ENCODE measurements at places on chromosomes 5 and 9.

DNA sequence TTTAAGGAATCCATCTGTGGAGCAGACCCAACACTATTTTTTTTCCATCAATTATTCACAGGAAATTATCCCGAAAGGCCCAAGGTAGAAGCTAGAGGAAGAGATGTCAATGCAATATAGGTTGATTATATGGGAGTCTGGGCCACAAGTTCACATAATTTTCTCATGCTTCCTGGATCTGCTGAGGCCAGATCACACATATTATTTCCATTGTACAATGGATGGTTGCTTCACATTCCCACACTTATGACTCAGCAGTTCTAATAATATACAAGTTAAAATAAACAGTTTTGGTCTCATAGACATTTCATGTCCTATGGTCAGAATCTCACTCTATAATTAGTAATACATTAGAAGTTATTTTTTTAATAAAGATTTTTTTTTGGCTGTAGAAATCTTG lies 66.0 kb upstream of the PTPRD start:
- no peak for DNase-seq

GRCh38 chr9:16996901-16997491 lies 126.5 kb upstream of the BNC2 start:
- DNase-seq = no peak

- no peak for DNase-seq
Observed at GRCh38 chr5:172490514-172491461, 36.5 kb upstream of the SH3PXD2B start.

GRCh38 chr5:149681922-149682321 lies 48.2 kb upstream of the PPARGC1B start:
- DNase-seq = no peak

- DNase-seq = no peak
Observed at GRCh38 chr9:4494332-4494731, 4.1 kb downstream of the SLC1A1 start.

GRCh38 chr9:105850852-105851500 lies 156.6 kb downstream of the TMEM38B start:
- no peak for DNase-seq

DNA sequence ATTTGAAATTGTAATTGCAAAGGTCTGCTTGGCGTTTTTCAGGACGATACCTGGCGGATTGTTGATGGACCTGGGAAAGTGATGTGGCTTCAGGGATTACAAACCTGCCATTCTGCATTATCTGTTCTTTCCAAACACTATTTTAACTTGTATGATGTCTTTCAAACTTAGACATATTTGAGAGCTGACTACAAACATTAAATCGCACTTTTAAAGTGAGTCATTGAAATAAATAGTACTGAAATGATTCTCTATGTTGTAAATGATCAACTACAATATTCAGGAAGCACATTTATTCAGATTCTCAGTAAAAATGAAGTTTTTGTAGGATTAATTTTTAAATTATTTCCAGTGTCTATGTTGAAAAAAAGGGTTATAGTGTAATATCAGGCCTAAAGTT lies 32.3 kb upstream of the TMEM171 start:
- no peak for DNase-seq

DNA sequence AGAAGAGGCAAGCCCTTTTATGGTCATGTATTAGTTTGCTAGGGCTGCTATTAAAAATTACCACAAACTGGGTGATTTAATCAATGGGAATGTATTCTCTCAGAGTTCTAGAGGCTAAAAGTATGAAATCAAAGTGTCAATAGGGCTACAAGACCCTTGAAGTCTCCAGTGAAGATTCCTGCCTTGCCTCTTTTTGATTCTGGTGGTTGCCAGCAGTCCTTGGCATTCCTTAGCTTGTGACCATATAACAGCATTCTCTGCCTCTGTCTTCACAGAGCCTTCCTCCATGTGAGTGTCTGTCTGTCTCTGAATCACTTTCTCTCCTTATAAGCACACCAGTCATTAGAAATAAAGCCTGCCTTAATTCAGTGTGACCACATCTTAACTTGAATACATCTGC lies 282.7 kb downstream of the KCNN2 start:
- DNase-seq = no peak

DNA sequence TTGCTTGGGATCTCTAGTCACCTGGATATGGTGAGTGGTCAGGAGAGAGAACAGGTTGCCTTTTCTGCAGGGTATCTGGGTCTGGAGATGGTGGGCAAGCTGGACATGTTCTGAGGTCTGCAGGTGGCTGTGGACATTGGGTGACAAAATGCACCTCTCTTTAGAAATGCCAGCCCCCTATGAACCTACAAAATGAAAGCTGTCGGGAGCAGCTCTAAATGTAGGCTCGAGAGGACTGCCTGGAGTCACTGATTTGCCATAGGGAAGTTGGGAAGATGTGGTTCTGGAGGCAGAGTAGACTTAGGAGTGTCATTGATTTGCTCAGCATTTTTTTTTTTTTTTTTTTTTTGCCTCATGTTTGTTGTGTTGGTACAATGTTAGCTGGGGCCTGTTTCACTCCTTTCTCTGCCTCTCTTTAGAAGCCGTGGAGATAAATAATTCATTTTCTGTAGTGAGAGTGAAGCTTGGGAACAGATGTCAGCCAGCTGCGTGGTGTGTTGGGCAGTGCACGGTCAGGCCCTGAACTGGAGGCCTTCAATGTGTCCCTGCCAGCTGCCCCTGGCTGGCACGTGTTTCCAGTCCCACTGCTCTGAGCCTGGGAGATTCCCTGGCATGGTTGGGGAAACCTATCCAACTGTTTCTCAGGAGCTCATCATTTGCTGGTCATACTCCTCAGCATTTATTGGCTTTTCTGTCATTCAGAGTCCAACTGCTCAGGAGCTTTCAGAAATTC lies 5.4 kb downstream of the RGS3 start:
- no peak for DNase-seq

DNA sequence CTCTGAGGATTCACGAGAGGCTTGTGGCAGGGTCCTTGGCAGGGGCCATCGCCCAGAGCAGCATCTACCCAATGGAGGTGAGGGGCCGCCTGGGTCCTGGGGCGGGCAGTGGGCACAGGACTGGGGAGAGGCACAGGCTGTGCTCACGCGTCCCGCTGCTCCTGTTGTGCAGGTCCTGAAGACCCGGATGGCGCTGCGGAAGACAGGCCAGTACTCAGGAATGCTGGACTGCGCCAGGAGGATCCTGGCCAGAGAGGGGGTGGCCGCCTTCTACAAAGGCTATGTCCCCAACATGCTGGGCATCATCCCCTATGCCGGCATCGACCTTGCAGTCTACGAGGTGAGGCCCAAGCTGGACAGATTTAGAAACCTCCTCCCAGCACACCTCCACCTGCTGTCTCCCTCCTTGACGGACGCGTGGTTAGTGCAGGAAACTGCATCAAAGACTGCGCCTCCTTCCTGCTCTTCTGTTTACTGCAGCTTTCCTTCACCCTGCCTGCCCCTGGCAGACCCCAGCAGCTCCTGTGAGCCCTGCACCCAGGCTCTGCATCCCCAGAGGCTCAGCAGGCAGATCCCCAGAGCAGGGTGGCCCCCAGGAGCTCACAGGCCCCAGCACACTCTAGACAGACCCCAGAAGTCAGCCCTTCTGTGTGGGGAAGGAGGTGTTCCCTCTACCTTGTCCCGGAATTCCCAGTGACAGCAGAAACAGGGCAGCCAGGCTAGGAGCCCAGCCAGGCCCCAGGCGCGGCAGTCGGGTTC lies 21.2 kb downstream of the PTGES2 start:
- DNase-seq = no peak

DNA sequence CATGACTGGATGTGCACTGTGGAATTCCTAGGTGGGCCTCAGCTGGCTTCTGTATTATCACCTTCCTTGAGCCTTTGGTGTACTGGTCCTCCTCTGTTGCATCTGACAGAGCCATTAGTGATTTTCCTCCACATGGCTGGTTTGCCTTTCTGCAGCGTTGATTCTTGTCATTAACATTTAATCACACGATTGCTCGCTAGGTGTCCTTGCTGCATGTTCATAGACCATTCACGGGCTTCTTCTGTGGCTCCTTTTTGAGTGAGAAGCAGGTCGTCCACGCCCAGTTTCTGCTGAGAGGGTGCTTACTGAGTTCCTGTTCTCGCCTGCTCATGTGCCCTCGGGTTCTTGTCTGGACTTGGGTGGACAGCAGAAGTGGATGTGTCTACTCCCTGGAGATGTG lies 29.3 kb downstream of the ADAMTS16 start:
- no peak for DNase-seq

GRCh38 chr5:21661184-21661583 lies 1192.0 kb downstream of the CDH12 start:
- DNase-seq = no peak

GRCh38 chr9:94719878-94720277 lies 6.6 kb upstream of the AOPEP start:
- DNase-seq = no peak

DNA sequence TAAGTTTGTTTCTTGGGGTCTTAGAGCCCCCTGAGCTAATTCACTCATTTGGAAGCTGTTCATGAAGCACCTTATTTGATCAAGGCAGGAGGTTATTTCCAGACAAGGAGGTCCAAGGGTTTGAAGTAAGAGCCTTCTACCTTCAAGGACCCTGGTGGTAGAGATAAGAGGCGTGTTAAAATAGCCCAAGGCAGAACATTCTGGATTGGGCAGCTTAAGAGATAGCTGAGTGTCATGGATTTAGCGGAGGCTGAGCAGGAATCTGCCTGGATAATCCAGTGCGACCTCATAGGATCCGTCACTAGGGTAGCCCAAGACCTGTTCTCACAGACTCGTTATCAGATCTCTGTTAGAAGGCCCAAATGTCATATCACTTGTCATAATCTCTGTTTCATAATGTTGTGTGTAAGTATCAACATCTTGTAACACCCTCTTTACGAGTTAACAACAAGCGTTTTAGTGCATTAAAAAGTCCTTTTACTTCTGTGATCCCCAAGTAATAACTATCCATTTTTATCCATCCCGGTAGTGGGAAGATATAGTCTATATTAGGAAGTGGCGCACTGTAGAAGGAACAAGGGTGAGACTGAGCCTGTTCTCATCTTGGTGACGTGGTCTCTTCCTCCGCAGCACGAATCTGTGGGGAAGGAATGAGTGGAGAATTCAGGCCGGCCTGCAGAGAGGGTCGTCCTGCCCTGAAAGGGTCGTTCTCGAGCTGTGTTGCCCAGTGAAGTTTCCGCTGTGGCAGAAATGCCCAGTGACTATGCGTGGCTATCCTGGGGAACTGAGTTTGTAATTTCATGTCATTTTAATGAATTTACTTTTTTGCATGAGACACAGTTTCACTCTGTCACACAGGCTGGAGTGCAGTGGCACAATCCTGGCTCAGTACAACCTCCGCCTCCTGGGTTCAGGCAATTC lies 28.8 kb downstream of the SLC25A25 start:
- DNase-seq = no peak

- no peak for DNase-seq
Observed at GRCh38 chr5:44869928-44870327, 61.2 kb downstream of the MRPS30 start.

- no peak for DNase-seq
Observed at GRCh38 chr5:136080113-136080482, 51.3 kb downstream of the TGFBI start.

DNA sequence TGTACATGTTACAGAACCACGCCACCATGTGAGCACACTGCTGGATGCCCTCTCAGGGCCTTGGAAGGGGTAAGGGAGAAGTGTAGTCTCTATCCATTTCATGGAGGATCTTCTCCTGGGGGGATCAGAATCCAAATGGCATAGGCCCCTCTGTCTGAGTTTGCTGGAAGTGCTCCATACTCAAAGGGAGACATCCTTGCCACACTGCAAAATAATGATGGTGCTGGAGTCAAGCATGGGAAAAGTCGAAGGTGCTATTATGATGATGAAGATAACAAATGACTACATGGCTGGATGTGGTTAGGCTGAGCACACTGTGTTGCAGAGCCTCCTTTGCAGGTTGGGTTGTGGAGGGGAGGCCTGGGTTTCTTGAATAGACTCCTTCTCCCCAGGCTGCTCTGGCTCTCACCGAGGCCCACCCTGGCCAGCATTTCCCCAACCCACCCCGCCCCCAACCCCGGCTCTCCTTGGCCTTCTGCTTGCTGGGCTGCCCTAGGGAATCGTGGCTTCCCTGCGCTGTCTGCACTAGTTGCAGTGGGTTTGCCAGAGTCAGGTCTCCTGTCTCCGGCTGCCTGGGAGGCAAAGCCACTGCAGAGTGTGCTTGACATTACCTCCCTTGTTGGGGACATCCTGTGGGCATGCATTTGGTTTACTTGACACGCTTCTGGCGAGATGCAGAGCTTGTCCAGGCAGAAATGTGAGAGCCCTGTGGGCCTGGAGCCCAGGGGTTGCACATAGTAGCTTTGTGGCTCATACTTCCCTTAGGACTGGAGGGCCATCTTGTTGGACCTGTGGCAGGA lies 3.0 kb downstream of the MVB12B start:
- no peak for DNase-seq

DNA sequence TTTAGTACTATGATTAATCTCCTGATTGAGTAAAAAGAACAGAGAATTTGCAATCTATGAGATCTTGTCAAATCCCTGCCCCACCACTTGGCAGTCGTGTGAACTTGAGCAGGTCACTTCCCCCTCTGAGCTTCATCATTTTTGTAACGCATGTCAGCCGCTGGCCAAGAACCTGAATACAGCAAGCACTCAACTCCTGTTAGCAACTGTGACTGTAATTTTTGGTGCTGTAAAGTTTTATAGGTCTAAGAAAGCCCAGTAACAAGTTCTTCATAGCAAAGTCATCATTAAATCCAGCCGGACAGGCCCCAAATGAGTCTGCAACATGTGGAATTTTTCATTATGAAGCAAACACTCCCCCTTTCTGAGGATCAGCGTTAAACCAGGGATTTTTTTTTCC lies 49.4 kb downstream of the DRD1 start:
- DNase-seq = no peak

GRCh38 chr9:137313326-137313936 lies 11.4 kb upstream of the NRARP start:
- no peak for DNase-seq

- DNase-seq = no peak
Observed at GRCh38 chr9:70228118-70228517, 30.7 kb upstream of the SMC5 start.

DNA sequence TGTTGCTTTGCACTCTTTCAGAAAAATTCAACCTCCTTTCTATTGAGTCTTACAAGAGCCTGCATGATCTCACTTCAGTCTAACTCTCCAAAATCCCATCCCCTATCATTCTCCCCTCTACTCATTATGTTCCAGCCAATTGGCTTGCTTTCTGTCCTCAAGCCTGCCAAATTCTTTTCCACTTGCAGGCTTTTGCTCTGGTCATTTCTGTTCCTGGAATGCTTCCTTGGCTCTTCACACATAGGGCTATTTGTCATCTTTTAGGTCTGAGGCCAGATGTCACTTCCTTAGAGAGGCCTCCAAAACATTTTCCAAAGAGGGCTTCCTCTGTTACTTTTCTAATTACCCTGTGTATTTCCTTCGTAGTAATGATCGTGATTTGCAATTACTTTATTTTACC lies 11.8 kb upstream of the CHD1 start:
- no peak for DNase-seq

DNA sequence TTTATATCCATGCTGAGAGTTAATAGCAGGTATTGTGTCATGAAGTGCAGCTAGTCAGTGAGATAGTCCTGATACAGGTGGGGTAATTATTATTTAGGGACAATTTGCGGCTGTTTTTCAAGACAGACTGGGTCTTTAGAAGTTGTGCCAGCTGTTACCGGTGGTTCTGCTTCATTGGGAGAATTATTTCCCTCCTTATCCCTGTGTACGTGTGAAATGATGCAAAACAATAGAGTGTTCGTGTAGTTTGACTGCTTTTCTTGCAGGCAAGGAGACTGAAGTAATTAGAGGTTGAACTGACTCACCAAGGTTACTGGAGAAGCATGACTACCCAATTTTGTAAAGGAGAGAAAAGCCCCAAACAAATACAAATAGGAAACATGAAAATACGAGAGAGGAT lies 101.7 kb downstream of the ARRDC3 start:
- DNase-seq = no peak
